Diencephalon (tissue), 1 donor: ENCODE measurements at places on chromosomes 16 and 17. TPM values are rescaled to one million over a fixed set of nuclear protein-coding genes. Genes with fewer than 3 reads are reported as not detected.

The G6PC1 gene
- under 0.01 TPM for total RNA-seq

The KRT12 gene
- total RNA-seq = not detected

The SLC38A7 gene
- 24.7 TPM for total RNA-seq

The SLC47A2 gene
- 6.2 TPM for total RNA-seq

The SYT17 gene
- 32.5 TPM for total RNA-seq

The SPATA20 gene
- total RNA-seq = 32.8 TPM

The ITGAD gene
- not detected for total RNA-seq

The CDC6 gene
- 4.8 TPM for total RNA-seq

The PTX4 gene
- total RNA-seq = 0.23 TPM

The CNTROB gene
- total RNA-seq = 31.6 TPM

The ZNF750 gene
- not detected for total RNA-seq

The C16orf89 gene
- 2.3 TPM for total RNA-seq

The CDRT15L2 gene
- total RNA-seq = not detected

The SPPL2C gene
- total RNA-seq = not detected

The ZNF768 gene
- 26.5 TPM for total RNA-seq

The SLC38A8 gene
- 2.8 TPM for total RNA-seq

The SNAI3 gene
- not detected for total RNA-seq

The SMIM22 gene
- not detected for total RNA-seq

The PLA2G10 gene
- total RNA-seq = not detected

The CLN3 gene
- total RNA-seq = 21.5 TPM

The FNDC8 gene
- not detected for total RNA-seq

The TM4SF5 gene
- total RNA-seq = not detected

The PLK1 gene
- total RNA-seq = 5.1 TPM
